Left ventricle myocardium superior (tissue), 1 donor: ENCODE measurements at places on chromosomes 3 and 15.

- no peak for DNase-seq
These were observed 53.9 kb upstream of the MELTF start for GRCh38 chr3:197083486-197083885.

GRCh38 chr3:123335007-123335670 lies 113.8 kb downstream of the ADCY5 start:
- no peak for DNase-seq

DNA sequence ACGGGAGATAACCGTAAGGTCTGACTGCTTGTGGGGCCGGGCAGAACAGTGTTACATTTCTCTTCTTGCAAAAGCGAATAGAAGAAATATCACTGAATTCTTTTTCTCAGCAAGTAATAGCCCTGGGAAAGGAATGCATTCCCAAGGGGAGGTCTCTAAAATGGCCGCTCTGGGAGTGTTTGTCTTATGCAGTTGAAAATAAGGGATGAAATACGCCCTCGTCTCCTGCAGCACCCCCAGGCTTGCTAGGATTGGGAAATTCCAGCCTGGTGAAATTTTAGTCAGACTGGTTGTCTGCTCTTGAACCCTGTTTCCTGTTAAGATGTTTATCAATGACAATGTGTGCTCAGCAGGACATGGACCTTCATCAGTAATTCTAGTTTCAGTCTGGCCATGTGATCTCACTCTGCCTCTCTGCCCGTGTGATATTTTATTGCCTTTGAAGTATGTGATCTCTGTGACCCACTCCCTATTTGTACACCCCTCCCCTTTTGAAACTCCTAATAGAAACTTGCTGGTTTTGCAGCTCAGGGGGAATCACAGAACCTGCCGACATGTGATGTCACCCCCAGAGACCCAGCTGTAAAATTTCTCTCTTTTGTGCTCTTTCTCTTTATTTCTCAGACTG lies 715.6 kb downstream of the ROBO1 start:
- no peak for DNase-seq

DNA sequence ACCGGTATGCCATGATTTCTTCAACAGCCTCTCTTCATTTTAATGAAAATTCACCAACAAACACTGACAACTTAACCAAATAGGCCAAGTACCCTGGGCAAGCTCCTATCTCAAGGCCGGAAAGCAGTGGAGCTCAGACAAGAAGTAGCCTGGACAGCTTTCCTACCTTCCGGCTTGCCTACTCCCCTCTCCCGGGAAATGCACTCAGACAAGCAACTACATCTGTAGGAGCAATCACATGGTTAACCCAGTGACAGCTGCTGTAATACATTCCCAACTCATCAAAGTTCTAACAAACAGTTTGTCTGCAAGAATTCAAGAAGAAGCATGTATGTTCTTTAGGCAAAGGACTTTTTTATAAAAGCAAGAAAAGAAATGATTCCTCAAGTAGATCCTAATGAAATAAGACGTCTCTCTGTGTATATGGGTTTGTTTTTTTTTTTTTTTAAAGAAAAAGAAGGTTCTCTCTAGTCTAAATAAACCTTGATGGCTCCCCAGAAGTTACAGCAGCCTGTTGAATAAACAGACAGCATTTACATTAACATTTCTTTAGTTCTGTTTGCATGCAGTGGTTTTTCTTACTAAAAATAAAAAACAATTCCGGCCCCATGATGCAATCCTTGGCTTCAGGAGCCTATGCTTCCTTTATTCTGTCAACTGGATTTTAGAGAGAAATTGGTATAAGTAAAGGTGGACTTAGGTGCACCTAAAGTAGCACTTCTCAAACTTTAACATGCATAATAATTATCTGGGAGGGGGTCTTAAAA lies 278.7 kb downstream of the NEK10 start:
- DNase-seq = no peak

DNA sequence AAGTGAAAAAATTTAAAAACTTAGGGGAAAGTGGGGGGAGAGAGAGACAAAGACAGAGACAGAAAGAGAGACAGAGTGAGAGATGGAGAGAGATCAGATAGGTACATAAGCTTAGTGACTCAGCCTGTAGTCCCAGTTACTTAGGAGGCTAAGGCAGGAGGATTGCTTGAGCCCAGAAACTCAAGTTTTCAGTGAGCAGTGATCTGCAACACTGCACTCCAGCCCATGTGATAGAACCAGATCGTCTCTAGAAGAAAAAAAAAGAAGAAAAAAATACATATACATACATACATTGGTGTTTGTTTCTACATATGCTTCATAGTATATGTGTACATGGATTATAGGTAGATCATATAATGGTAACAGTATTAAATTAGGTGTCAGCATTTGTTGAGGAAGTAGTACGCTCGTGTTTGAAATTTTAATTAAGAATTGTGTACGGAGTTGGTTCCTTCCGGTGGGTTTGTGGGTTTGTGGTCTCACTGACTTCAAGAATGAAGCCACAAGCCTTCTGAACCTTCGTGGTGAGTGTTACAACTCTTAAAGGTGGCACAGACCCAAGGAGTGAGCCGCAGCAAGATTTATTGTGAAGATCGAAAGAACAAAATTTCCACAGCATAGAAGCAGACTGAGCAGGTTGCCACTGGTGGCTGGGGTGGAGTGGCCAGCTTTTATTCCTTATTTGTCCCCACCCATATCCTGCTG lies 38.3 kb upstream of the SNRPN start:
- DNase-seq = no peak

DNA sequence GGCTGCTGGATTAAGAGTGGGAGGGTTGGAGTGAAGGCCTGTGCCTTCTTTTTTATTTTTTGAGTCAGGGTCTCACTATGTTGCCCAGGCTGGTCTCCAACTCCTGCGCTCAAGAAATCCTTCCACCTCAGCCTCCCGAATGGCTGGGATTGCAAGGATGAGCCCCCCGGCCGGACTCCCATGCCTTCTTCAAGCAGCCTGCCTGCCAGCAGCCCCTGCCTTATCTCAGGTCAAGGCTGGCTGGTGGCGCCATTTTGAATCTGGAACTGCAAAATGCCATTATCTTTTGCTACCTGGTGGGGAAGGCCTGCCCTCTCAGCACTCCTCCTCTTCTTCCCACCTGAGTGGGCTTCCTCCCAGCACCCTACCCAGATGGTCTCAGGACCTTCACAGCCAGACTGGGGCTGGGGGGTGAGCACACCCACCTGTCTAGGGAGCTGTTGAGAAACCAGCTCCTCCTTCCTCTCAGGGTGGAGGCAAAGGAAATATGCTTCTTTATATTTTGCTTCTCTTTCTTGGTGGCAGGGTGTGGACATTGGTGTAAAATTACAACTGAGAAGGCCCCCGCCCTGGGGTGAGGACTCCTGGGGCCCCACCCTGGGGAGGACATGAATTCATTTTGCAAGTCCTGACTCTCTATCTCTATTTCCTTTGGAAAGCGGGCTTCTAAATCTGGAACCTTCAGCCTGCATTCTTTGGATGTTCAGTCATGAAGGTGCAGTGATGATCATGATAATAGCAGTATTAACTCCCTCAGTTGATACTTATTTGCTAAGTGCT lies 7.7 kb upstream of the FLNB start:
- DNase-seq = no peak

- DNase-seq = no peak
These were observed 36.3 kb downstream of the KLF13 start for GRCh38 chr15:31362886-31363285.
